Omental fat pad (tissue), 4 donors: ENCODE measurements at places on chromosomes 6 and 20. TPM values are rescaled to one million over a fixed set of nuclear protein-coding genes. Genes with fewer than 3 reads are reported as not detected.

DNA sequence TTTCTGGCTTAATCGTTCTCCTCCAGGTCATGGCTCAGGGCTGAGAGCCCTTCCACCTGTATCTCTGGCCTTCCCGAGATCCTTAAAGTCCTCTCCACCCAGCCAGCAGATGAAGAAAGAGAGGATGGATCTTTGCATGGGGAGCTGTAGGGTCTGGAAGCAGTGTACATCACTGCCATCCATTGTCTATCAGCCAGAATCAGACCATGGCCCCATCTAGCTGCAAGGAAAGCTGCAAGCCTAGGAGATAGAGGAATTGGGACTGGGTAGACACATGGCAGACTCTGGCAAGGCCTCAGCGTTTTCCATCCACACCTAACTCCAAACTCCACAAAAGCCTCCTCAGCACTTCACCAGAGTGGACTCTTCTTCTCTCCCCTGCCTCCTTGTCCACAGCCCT is 113.8 kb upstream of the MAFB start:
- DNase-seq: no peak

The COL21A1 gene
- total RNA-seq: 2.5 TPM

GRCh38 chr20:53578492-53579222 is 15.0 kb downstream of the ZNF217 start:
- DNase-seq: no peak

GRCh38 chr20:55449091-55449490 is 556.2 kb downstream of the CBLN4 start:
- no peak for DNase-seq

DNA sequence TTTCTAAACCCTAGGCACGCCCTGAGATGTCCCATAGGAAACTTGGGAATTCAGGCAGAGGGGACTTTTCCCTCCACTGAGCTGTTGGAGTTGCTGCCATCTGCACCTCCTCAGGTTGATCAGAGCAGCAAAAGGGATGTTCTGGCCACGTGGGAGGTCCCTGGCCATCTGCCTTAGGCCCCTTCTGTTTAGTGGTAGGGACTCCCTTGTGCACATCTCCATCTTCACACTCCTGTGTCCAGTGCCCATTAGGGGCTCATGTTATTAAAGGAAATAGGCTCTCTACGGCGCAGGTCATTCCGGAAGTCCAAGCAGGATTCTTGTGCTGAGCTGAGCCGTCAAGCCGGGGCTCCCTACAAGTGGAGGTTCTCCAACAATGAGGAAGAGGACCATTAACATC is 237.8 kb upstream of the RIN2 start:
- DNase-seq: no peak

- no peak for DNase-seq
Measured at GRCh38 chr6:35287671-35288396, 9.8 kb upstream of the DEF6 start.

DNA sequence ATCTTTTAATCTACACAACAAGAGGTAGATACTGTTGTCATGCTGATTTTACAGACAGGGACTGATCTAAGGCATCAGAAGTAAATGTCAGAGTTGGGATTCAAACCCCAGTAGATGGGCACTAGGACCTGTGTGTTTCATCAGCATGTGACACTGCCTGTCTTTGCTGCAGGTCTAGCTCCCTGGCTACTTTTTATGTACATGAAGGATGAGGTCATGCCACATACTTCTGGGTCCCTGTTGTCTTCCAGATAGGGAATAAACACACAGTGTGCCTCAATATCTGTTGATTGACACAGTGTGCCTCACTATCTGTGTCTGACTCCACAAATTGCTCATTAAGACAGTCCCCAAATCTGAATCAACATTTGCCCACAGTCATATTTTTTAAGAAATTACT is 106.9 kb downstream of the TFAP2B start:
- no peak for DNase-seq

The SLC13A3 gene
- total RNA-seq: 3.5 TPM

The SNAI1 gene
- total RNA-seq: 23.8 TPM

GRCh38 chr20:41510224-41510623 is 108.0 kb downstream of the CHD6 start:
- DNase-seq: no peak

DNA sequence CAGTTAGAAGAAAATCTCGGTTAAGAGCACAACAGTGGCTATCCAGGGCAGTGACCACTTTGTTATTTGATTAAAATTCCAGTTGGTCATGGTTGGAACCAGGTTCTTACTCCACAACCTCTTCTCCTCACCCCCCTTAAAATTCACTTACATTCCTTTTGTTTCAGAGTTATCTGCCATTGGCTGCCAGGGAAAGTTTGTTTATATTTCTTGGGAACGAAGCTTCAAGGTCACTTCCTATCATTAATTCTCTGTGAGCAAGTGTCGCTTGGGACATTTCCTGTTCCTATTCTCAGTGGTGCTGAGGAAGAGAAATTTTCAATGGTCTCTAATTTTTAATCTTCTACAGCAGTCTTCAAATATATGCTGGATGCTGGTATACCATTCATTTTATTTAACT is 121.1 kb upstream of the COL21A1 start:
- DNase-seq: no peak

The PPP1R14C gene
- total RNA-seq: not detected

DNA sequence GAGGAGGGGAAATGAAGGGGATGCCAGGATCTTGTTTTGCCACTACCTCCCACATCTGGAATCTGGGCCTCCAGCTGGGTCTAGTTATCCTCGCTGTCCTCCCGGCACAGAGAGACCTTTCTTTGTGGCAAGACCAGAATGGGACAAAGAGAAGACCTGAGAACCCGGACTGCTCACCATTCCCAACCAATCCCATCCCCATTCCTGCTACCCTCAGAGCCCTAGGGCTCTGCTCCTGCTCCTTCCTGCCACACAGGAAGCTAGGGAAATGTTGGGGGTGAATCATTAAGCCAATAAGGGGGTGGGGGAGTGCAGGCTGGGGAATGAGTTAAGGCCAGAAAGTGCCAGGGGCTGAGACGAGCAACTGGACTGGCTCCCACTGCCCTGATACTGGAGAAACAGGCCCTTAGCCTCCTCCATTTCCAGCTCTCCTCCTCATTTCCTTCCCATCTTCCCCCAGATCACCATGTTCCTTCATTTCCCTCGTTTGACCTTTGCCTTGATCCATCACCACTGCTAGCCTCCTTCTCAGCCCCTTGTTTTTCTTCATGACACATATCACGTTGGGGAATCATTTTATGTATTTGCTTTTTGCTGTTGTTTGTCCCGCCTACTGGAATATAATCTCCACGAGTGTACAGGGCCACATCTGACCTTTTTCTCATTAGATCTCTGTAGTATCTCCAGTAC is 4.6 kb upstream of the IER3 start:
- no peak for DNase-seq

The ECT2L gene
- 4.1 TPM for total RNA-seq

The JAG1 gene
- 95.5 TPM for total RNA-seq

The DEFB128 gene
- not detected for total RNA-seq

The CNR1 gene
- total RNA-seq: 14.4 TPM

- no peak for DNase-seq
Measured at GRCh38 chr20:23018941-23019340, 16.2 kb upstream of the SSTR4 start.

GRCh38 chr6:27026361-27026760 is 221.1 kb upstream of the PRSS16 start:
- no peak for DNase-seq

GRCh38 chr6:90494067-90494780 is 92.6 kb downstream of the MAP3K7 start:
- DNase-seq: no peak

The RNF5 gene
- 50.7 TPM for total RNA-seq

- peak; percentile 7 for DNase-seq
Measured at GRCh38 chr20:63100174-63100925, 93.6 kb upstream of the BHLHE23 start.

GRCh38 chr6:141562186-141562811 is 570.4 kb upstream of the GJE1 start:
- DNase-seq: no peak

The TCP11 gene
- total RNA-seq: not detected

DNA sequence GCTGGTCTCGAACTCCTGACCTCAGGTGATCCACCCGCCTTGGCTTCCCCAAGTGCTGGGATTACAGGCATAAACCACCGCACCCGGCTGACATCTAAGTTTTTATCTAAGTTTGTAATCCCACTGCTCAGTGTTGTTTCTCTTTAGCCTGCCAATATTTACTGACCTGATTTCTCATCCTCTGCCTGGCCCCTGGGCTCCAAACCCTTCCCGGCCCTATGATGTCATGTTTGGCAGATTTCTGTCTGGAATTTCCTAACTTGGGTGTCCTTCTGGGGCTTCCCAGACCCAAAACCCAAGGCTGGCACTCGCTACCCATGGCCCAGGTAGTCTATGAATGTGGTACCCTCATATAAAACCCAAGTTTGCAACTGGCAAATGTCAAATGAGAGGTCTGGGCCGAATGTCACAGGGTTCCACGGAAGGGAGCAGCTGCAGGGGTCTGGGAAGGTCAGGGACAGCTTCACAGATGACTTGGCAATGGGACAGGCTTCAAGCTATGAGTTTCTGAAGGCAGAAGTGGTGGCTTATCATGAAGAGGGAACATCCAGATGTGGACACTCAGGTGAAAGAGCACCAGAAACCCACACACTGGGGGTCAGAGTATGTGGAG is 54.9 kb downstream of the TMEM170B start:
- DNase-seq: no peak

GRCh38 chr6:119764927-119765681 is 415.5 kb upstream of the MAN1A1 start:
- no peak for DNase-seq

GRCh38 chr20:47561180-47561579 is 59.5 kb downstream of the NCOA3 start:
- DNase-seq: no peak

The PDYN gene
- not detected for total RNA-seq

The FOXF2 gene
- total RNA-seq: 1.1 TPM

- no peak for DNase-seq
Measured at GRCh38 chr6:135280375-135281136, 99.4 kb downstream of the MYB start.

- DNase-seq: no peak
Measured at GRCh38 chr6:2913621-2914317, 10.7 kb upstream of the SERPINB9 start.

The SLPI gene
- 114 TPM for total RNA-seq

The MCCD1 gene
- total RNA-seq: not detected

GRCh38 chr20:36120991-36121390 is 33.5 kb upstream of the EPB41L1 start:
- DNase-seq: no peak

The DTD1 gene
- total RNA-seq: 28.2 TPM

The HAO1 gene
- not detected for total RNA-seq

- DNase-seq: no peak
Measured at GRCh38 chr6:164178679-164179332, 764.3 kb downstream of the QKI start.

The METTL24 gene
- 3.0 TPM for total RNA-seq
